ENCODE measurements at places on chromosomes 7 and 10.

- DNase-seq = no peak
Observed at GRCh38 chr7:143480501-143480900, 2.8 kb downstream of the TAS2R41 start.

DNA sequence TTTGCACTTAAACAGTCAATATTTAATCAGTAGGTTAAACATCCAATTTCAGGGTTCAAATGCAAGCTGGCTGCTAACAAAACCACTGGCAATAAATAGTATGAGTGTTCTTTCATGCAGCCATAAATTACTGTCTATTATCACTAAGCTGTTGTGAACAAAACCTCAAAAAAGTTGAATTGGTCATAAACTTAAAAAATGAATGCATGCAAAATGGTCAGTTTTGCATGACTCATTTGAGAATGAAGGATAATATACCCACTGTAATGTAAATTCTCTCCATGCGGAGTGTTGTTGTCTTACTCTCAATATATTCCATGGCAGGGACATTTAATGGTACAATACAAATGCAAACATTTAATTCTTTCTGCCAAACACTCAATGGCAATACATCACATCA is 226.4 kb downstream of the MAGI2 start:
- DNase-seq = no peak

GRCh38 chr10:114181971-114182370 is 2.8 kb downstream of the TDRD1 start:
- no peak for DNase-seq

GRCh38 chr10:48209241-48209640 is 65.3 kb downstream of the FRMPD2 start:
- no peak for DNase-seq

GRCh38 chr7:151129117-151129959 is 38.2 kb downstream of the GBX1 start:
- no peak for DNase-seq

GRCh38 chr7:22860337-22860736 is 37.7 kb upstream of the TOMM7 start:
- DNase-seq = no peak
